T-helper 22 cell (primary cell): ENCODE measurements at places on chromosomes 11 and 22.

GRCh38 chr11:125551835-125552342 is 17.4 kb upstream of the EI24 start:
- no peak for DNase-seq

GRCh38 chr11:94885133-94885532 is 88.2 kb downstream of the CWC15 start:
- DNase-seq: no peak

GRCh38 chr22:25564320-25564978 is at the start of gene GRK3:
GRK3 (plus strand) TSS chr22:25564675; CDS start chr22:25565041, 366 bp downstream.
- no peak for DNase-seq

- DNase-seq: no peak
Measured at GRCh38 chr11:72769680-72770079, 17.5 kb upstream of the ARAP1 start.

- DNase-seq: no peak
Measured at GRCh38 chr11:94961255-94961654, 12.1 kb downstream of the CWC15 start.

- no peak for DNase-seq
Measured at GRCh38 chr11:1403721-1404460, 14.2 kb downstream of the BRSK2 start.

- DNase-seq: no peak
Measured at GRCh38 chr11:34836958-34837856, 79.0 kb downstream of the APIP start.

GRCh38 chr11:128902515-128903066 is 11.4 kb downstream of the KCNJ5 start:
- DNase-seq: no peak

- DNase-seq: no peak
Measured at GRCh38 chr11:86119077-86119476, 50.2 kb upstream of the PICALM start.

DNA sequence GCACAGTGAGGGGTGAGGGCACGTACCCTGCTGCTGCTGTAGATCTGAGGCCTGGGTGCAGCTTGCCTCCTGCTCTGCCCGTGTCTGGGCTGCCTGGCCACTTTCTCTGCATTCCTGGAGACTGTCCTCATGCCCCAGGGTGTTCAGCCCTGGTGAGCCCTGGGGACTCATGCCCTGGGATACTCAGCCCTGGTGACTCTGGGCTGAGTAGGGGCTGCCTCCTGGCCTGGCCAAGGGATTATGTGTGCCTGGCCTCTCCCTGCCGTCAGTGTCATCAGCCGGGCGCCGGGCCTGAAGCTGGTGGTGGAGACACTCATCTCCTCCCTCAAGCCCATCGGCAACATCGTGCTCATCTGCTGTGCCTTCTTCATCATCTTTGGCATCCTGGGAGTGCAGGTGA is 94.7 kb downstream of the CACNA1I start:
- no peak for DNase-seq
